ENCODE measurements at places on chromosomes 1 and 21.

DNA sequence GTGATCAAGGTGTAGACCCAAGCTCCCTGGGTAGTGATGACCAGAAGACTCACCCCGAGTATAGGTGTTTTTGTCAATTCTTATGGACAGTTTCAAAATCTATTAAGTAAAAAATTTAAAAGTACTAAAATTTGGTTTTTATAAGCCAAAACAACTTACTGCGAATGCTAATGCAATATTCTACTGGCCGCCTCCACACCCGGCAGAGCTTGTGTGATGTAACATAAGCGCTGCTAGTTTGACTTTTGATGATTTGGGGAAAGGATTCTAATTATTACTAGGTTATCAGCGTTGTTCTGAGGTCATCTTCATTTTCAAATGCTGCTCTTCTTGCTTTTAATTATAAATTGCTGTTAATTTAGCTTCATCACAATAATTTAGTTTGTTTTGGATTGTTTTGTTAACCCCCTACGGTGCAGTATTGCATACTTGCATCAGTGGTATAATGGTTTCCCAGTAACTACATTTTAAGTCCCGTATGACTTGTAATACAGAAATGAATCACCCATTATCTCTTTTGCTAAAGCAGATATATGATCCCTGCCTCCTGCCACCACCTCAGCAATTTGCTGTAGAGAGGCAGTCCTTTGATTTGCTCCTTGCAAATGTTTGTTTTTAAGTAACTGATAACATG is 178.0 kb downstream of the SDCCAG8 start:
- DNase-seq, result no peak

GRCh38 chr1:165828669-165829329 is 1.4 kb downstream of the UCK2 start:
- peak; percentile 86 for DNase-seq

DNA sequence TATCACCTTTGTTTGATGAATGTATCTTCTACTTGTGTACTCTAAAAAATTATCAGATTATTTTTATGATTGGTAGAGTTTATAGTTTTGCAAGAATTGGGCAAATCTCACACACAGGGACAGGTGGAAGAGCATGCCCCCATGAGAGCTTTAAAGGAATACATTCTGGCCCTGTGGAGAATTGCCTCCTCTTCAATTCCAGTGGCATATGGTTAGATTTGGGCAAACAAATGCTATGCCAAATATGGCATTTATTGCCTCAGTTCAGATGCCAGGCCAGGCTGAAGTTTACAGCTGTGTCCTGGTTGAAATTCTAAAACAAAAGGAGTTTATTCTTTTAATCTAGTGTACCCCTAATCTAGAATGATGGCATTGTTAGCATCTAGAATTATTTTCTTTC is 162.4 kb upstream of the CACYBP start:
- no peak for DNase-seq

GRCh38 chr1:87329051-87329525 is 408 bp downstream of the LMO4 start:
- peak; percentile 36 for DNase-seq

DNA sequence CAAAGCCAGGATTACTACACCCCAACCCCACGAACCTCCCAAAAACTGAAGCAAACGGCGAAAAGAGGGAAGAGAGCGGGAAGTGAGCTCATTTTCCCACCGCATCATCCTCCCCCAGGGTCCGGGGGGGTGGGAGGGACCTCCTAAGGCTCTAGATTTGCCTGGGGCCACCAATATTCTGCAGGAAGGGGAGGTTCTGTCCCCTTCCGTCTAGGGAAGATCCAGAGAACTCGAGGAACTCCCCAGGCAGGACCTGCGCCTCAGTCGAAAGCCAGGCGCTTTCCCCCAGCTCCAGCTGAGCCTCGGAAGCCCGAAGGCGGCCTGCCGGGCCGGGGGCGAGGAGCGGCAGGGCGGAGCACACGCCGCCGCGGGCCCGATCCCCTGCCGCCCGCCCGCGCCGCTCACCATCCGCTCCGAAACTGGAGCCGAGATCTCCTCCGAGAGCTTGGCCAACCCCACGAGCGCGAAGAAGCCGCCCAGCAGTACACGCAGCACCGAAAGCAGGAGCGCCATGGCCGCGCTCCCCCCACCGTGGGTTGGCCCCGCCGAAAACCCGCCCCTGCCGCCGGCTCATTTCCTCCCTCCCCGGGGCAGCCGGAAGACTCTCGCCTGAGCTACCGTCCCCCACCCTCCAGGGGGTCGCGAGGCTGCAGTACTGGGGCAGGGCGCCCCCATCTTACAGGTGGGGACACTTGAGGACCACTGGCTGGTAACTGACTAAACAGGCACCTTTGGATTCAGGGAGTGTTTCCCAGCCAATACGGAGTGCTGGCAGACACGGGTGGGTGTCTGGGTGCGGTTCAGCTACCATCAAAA is at the start of gene TMEM35B:
TSS of gene TMEM35B (minus strand) at position 555 of the 816 bp plus-strand sequence. CDS start at position 513, 42 bp downstream.
- DNase-seq, result peak; percentile 52

DNA sequence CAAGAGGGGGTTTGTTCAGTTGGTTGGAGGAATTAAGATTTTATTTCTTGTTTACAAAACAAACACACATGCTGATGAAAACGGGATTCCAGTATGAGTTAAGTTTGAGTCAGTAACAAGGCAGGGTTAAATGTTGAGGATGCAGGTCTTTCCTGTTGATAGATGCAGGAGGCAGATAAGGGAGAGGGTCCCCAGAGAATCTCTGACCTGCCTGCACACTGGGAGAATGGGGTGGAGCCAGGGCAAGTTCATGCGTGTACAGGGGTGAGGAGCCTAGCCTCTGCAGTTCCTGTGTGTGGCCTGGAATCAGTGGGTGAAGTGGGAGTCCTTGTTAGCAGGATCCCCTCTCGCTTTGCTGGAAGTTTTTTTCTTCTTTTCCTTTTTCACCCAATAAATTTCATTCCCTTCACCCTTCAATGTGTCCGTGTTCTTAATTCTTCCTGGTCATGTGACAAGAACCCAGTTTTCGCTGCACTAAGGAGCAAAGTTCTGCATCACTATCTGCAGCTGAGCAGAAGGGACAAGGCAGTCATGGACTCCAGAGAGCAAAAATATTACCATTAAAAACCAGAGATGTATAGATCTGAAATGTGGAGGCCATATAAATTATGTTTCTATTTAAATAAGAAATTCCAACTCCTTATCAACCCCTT is 69.9 kb upstream of the MARK1 start:
- no peak for DNase-seq

DNA sequence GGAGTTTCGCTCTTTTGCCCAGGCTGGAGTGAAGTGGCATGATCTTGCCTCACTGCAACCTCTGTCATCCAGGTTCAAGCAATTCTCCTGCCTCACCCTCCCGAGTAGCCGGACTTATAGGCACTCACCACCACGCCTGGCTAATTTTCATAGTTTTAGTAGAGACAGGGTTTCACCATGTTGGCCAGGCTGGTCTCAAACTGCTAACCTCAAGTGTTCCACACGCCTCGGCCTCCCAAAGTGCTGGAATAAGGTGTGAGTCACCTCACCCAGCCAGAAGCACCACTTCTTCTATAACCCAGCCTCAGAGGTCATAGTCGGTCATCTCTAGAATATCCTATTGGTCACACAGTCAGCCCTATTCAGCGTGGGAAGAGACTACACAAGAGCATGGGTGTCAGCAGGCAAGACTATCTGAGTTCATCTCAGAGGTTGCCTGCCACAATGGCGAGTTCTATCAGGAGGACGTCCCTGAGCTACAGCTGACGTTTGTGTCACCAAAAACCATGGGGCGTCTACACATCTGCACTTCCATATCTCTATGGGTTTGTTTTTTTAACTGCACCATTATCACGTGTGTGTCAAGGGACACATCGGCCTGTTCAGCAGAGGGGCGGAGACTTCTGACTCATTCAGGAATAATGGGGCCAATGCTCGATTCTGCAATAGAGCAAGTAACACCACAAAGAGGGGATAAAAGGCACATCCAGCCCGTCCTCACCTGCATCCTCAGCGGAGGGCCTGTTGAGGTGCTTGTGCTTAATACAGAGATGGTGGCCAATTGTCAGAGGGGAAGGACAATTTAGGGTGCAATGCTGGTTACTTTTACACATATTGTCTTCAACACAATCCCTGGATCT is 256.3 kb upstream of the IRF2BP2 start:
- no peak for DNase-seq

DNA sequence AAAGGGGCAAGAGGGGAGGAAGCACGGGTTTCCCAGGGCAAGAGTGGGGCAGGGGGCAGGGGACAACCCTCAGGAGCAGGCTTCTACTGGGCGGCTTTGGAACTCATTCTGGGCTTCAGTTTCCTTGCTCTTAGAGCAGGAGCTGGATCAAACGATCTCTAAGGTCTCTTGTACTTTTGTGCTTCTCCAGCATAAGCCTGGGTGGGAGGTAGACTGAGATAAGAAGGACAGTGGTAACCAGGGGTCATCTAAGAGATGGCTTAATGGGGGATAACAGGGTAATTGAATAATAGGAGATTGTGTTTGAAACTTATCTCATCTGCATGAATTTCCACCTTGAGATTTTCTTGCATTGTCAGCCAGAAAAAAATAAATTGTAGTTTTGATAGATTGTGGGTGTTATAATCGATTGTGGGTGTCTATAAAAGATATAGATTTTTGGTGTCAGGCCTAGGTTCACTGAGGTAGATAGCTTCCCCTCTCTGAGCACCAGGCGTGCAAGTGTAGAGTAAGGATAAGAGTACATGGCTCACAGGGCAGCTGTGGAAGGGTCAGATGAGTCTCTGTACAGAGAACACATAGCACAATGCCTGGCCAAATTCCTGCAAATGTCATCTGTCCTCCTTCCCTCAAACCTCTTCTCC is 68.0 kb downstream of the CD58 start:
- DNase-seq, result no peak

DNA sequence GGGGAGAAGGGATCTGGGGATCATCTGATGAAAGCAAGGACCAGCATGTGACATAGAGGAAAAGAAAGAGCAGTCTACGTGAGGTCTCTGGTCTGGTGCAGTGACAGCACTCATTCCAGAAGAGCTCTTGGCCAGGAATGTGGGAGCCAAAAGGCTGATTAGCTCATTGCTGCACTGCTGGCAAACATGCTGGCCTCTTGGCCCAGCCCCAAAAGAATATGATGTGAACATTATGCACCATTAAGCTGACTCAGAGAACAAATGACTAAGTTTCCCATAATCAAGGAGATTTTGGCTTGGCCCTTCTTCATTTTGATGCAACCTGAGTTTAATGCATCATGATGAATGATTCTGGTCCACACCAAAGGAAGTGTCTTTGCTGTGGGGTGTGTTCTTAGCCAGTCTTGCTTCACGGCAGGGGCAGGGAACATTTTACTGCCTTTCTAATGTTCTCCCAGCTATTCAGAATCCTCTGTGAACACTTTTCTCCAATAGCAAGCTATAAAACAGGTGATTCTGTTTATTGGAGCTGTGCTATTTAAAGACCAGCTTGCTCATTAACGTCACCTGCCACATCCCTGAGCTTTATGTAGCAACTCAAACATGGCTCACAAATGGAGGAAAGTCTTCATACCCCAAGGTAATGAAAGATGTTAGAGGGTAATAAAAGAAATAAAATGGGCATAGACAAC is 55.1 kb downstream of the PCBP3 start:
- no peak for DNase-seq

DNA sequence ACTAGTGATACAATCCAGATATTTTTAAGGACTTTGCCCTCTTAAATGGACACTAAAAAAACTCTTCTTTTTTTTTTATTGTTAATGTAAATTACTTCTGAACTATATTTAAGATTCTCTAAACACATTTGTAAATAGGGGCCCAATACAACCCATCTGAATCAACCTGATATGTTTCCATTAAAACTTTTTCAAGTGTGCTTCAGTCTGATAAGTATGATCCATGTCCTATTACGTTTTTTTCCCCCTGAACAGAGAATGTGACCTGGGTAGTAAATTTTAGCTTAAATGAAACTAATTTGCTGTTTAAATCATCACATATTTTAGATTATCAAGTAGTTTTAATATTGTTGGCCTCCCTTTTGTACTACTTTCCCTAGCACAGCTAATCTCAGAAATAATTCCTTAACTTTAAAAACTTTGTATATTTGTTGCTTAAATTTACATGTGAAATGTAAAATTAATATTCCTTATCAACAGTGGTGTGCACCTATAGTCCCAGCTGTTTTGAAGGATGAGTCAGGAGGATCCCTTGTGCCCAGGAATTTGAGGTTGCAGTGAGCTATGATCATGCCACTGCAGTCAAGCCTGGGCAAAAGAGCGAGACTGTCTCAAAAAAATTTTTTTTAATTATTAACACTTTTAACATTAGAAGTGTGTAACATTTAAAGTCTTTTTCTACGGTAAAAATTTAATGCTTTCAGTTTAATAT is 3.0 kb upstream of the PKN2 start:
- no peak for DNase-seq

- peak; percentile 24 for DNase-seq
Observed at GRCh38 chr1:150484861-150485260, 2.4 kb upstream of the TARS2 start.

DNA sequence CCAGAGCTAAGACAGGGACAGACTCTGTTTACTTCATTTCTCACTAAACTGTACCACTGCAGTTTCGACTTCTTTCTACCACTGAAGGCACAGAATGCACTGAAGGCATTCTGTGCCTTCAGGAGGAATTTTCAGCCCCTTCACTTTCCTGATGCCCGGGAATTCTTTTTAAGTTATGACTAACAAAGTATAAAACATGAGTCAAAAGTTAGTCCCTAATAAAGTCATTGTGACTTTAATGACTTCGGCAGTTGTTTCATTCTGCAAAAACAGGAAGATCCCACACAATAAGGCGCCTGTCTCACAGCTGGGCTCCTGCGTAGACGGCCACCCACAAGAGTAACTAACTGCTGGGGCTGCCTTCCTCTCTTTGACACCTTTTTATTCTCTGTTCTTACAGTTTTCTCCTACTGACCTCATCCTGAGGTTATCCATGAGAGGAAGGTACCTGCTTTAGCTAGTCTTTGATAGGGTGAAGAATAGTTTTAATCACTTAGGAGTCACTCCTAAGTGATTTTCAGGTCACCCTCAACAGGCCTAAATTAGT is 183.9 kb upstream of the SGIP1 start:
- no peak for DNase-seq

- no peak for DNase-seq
Observed at GRCh38 chr21:14358775-14359174, 24.2 kb downstream of the HSPA13 start.

DNA sequence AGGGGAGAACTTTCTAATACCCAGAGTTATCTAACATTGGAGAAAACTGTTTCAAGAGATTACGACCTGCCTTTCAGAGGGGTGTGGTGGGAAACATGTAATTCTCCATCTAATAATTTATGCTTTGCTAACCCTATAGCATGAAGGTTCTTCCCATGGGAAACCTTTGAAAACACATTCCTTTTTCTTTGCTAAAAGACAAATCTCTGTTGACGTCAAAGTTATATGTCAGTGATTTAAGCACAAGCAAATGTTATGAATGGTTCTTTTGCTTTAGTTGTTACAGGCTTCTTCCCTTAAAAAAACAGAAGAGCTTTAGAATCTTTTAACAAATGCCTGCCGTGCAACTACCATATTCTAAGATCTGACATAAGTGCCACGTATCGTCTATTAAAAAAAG is 19.2 kb downstream of the FMO2 start:
- no peak for DNase-seq

GRCh38 chr1:40658751-40659648 is 6.5 kb downstream of the RIMS3 start:
- no peak for DNase-seq
